CD4-positive, CD25-positive, alpha-beta regulatory T cell (primary cell): ENCODE measurements at places on chromosomes 7 and 10. TPM values are rescaled to one million over a fixed set of nuclear protein-coding genes. Genes with fewer than 3 reads are reported as not detected.

- no peaks in the 10 kb centered on the region for H3K27me3 ChIP-seq
- no peak for DNase-seq
- H3K4me3 ChIP-seq, result no peak overlapping the region
- peaks cover 24% of the 10 kb centered on the region for H3K4me1 ChIP-seq
- no peak overlapping the region for H3K27ac ChIP-seq
- no peaks in the 10 kb centered on the region for H3K36me3 ChIP-seq
Measured at GRCh38 chr10:97778452-97779302, 6.9 kb upstream of the SFRP5 start.

Gene SNX10
- 30.8 TPM for polyA plus RNA-seq

- H3K27ac ChIP-seq, result no peak overlapping the region
- no peak overlapping the region for H3K4me3 ChIP-seq
- H3K27me3 ChIP-seq, result no peaks in the 10 kb centered on the region
Measured at GRCh38 chr10:30366829-30367228, 17.8 kb upstream of the MTPAP start.

DNA sequence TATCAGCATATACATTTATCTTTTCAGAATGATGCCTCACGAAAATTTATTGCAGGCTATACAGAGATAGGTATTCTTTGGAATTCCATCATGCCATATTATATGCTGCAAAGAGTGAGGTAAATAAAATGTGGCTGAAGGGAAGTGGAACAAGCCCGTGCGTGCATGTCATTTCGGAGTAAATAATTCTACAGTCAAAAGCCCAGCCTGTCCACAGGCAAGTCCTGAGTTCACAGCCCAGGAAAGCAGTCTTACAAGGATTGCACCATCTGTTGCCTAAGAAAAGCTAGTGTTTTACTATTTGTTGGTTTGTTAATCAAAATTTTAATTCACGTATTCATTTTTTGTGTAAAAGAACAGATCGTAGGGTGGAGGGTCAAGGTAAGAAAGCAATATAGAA lies 292.4 kb upstream of the AKR1E2 start:
- H3K27ac ChIP-seq, result no peak overlapping the region
- H3K36me3 ChIP-seq, result no peaks in the 10 kb centered on the region
- no peak for DNase-seq
- no peaks in the 10 kb centered on the region for H3K4me1 ChIP-seq

Gene ZNF33B
- 8.3 TPM for polyA plus RNA-seq

Gene PLXNA4
- not detected for polyA plus RNA-seq

GRCh38 chr7:155965010-155965409 lies 152.7 kb upstream of the SHH start:
- H3K27ac ChIP-seq, result no peak overlapping the region
- DNase-seq, result no peak
- H3K27me3 ChIP-seq, result no peaks in the 10 kb centered on the region

GRCh38 chr7:84497873-84498272 lies 303.3 kb upstream of the SEMA3A start:
- no peak overlapping the region for H3K4me3 ChIP-seq
- no peak for DNase-seq
- H3K4me1 ChIP-seq, result no peaks in the 10 kb centered on the region
- no peaks in the 10 kb centered on the region for H3K27me3 ChIP-seq
- no peak overlapping the region for H3K27ac ChIP-seq
- no peaks in the 10 kb centered on the region for H3K36me3 ChIP-seq
